Esophagus squamous epithelium (tissue), 5 donors: ENCODE measurements at places on chromosomes 7 and 10. TPM values are rescaled to one million over a fixed set of nuclear protein-coding genes. Genes with fewer than 3 reads are reported as not detected.

ALOX5 gene
- 10.6 TPM for total RNA-seq

ARHGEF5 gene
- total RNA-seq = 41.9 TPM

GTF2IRD1 gene
- total RNA-seq = 29.6 TPM

HKDC1 gene
- total RNA-seq = not detected

STN1 gene
- total RNA-seq = 52.8 TPM

DNA sequence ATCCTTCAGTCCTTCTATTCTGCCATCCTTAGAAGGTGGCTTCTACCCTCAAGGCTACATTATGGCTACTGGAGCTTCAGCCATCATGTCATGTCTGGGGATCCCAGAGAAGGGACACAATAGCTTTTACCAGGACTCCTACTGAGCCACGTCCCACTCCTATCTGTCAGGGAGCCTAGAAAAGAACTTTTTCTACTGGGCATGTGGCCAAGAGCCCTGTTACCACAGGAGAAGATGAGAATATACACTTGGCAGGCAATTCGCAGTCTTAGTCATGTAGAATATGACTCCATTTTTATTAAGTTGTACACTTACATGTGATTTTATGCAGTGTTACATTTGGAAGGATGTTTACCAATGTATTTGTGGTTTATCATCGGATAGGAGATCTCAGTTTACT, 64.6 kb upstream of the KCNMA1 start:
- H3K27me3 ChIP-seq = no peaks in the 10 kb centered on the region
- no peaks in the 10 kb centered on the region for H3K36me3 ChIP-seq
- no peak overlapping the region for H3K4me3 ChIP-seq

DNA sequence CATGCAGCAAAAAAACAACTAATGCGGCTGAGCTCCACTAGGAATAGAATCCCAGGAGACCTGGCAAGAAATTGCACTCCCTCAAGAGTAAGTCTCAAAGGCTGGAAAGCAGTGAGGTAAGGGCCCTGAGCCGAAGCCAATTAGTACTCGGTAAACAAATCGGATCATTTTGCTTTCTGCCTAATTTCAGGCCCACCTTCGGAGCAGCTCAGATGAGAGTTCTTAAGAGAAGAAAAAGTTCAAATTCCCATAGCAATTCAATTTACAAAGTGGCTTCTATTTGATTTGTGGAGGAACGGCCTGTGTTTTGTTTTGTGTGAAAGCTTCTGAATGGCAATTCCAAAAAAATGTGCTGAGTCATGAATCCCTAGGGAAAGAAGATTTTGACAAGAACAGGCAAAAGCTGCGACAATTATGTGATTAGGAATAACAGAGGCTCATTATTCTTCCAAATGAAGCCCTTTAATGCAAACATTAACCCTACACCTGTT, 60.9 kb downstream of the SLC16A9 start:
- no peak overlapping the region for H3K27ac ChIP-seq
- no peaks in the 10 kb centered on the region for H3K36me3 ChIP-seq
- peaks cover 3% of the 10 kb centered on the region for H3K4me1 ChIP-seq
- H3K27me3 ChIP-seq = no peaks in the 10 kb centered on the region
- H3K4me3 ChIP-seq = no peak overlapping the region
- DNase-seq = no peak

GRCh38 chr7:139111811-139112301, 2.3 kb upstream of the ZC3HAV1 start:
- no peak overlapping the region for H3K27ac ChIP-seq
- H3K4me3 ChIP-seq = no peak overlapping the region
- H3K4me1 ChIP-seq = peaks cover 10% of the 10 kb centered on the region
- no peak for DNase-seq
- no peaks in the 10 kb centered on the region for H3K27me3 ChIP-seq
- H3K36me3 ChIP-seq = no peaks in the 10 kb centered on the region

DNA sequence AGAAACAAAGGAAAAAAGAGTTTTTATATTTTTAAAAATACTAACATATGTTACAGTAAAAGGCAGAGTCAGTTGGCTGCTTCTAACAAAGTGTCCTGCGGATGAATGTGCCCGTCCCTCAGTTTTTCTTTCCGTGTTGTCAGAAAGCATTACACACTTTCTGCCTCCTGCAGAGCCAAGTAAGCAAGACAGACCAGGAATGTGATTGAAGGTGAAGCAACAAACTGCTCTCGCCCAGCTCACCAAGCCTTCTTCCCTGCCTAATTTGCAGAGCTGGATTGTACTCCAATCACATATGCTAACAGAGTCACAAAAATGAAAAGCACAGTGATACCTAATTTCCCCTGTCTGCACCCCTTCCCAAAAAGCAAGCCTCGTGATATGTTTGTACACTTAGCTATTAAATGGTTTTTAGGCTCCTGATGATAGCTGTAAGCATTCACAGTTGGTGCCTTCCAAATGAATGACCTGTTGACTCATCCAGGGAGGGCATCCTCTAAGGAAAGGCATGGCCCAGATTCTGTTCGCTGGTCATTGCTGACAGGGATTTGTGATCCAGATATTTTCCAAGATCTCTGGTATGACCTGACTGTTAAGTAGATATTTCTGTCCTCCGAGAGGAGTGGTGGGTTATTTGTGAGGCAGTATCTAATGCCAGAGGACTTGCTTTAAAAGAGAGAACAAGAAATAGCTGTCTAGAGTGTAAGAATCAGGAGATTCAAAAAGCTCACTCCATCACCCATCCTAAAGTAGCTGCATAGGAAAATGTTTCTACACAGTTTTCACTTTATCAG, 187.3 kb upstream of the PLXDC2 start:
- DNase-seq = no peak
- H3K27ac ChIP-seq = peak overlapping the region; percentile 2
- no peaks in the 10 kb centered on the region for H3K4me1 ChIP-seq
- no peaks in the 10 kb centered on the region for H3K27me3 ChIP-seq
- H3K36me3 ChIP-seq = no peaks in the 10 kb centered on the region

DNA sequence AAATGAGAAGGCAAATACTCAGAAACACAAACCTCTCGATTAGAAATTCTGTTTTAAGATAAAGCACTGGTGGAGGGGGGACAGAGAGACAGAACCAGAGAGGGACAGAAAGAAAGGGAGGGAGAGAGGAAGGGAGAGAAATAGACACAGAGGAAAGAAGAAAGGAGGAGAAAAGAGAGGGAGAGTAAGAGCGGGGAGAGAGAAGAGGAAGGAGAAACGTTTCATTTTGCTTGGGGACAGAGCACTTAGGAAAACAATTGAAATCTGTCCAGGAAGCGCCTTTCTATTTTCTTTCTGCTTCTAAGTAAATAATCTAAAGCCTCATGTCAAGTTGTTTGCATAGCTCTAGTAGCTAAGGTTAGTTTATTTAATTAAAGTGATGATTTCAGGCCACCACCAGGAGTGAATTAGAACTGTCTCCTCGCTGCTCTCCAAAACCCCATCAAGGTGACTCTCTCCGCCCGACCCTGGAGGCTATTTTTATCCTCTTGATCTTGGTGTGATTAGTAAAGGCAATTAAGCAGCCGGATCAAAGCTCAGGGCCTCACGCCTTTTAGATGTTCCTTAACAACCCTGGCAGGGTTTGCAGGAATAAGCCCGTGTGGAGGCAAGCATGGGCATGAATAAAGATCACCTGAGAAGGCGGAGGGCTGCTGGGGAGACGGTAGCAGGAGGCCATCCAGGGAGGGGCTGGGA, 73.4 kb upstream of the INSIG1 start:
- H3K27ac ChIP-seq = no peak overlapping the region
- H3K27me3 ChIP-seq = no peaks in the 10 kb centered on the region
- H3K4me3 ChIP-seq = no peak overlapping the region
- no peaks in the 10 kb centered on the region for H3K36me3 ChIP-seq
- no peak for DNase-seq
- H3K4me1 ChIP-seq = no peaks in the 10 kb centered on the region

GRCh38 chr7:119724041-119724792, 548.8 kb upstream of the KCND2 start:
- H3K27ac ChIP-seq = no peak overlapping the region
- no peaks in the 10 kb centered on the region for H3K4me1 ChIP-seq
- no peaks in the 10 kb centered on the region for H3K27me3 ChIP-seq
- no peak overlapping the region for H3K4me3 ChIP-seq

DNA sequence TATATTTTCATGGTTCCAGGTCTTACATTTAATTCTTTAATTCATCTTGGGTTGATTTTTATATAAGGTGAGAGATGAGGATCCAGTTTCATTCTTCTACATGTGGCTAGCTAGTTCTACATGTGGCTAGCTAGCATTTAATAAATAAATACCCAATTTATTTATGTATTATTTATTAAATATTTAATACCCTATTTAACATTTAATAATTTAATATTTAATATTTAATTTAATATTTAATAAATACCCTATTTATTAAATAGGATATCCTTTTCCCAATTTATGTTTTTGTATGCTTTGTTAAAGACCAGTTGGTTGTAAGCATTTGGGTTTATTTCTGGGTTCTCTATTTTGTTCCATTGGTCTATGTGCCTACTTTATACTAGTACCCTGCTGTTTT, 111.0 kb upstream of the PCLO start:
- no peak overlapping the region for H3K27ac ChIP-seq
- H3K27me3 ChIP-seq = no peaks in the 10 kb centered on the region
- H3K4me1 ChIP-seq = no peaks in the 10 kb centered on the region
- no peaks in the 10 kb centered on the region for H3K36me3 ChIP-seq
- no peak for DNase-seq
- no peak overlapping the region for H3K4me3 ChIP-seq

DNA sequence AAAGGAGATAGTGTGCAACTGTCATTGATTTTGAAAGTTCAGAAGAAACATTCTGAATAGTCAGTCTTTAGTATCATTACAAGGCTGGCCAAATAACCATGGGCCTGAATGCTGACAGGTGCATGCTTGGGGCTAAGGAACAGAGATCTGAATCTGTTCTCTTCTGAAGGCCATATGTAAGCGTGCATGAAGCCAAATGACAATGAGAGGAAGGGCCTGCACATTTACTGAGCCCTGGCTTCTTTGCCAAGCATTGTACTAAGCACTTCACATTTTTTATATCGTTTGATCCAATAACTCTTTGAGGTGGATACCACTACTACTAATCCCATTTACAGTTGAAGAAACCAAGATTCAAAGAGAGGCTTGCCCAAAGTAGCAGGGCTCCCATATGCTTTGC, 22.5 kb upstream of the TIAL1 start:
- no peak for DNase-seq
- no peak overlapping the region for H3K4me3 ChIP-seq
- H3K4me1 ChIP-seq = peaks cover 19% of the 10 kb centered on the region
- H3K36me3 ChIP-seq = no peaks in the 10 kb centered on the region
- H3K27me3 ChIP-seq = no peaks in the 10 kb centered on the region
